ENCODE measurements at places on chromosomes 5 and 9. TPM values are rescaled to one million over a fixed set of nuclear protein-coding genes. Genes with fewer than 3 reads are reported as not detected.

DNA sequence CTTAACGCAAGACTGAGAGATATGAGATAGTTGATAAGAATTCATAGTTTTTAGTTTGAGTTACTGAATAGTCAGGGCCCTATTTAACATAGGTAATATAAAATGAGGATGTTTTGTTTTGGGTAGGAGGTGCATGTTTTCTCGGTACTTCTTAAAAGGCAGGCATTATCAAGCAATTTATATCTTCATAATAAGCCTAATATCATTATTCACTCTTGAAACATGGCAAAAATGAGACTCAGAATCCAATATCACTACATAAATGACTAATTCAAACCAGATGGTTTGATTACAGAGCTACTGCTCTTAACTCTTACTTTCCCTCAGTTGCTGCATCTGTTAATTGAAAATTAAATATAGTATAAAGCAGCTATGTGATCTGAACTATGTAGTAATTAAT is 2038.7 kb downstream of the EFNA5 start:
- no peak for DNase-seq

- no peak for DNase-seq
Measured at GRCh38 chr5:72402381-72402890, 82.3 kb downstream of the PTCD2 start.

GRCh38 chr9:5994493-5994892 is 20.9 kb downstream of the RANBP6 start:
- no peak for DNase-seq

GRCh38 chr5:54103871-54104270 is 206.5 kb downstream of the ARL15 start:
- no peak for DNase-seq

DNA sequence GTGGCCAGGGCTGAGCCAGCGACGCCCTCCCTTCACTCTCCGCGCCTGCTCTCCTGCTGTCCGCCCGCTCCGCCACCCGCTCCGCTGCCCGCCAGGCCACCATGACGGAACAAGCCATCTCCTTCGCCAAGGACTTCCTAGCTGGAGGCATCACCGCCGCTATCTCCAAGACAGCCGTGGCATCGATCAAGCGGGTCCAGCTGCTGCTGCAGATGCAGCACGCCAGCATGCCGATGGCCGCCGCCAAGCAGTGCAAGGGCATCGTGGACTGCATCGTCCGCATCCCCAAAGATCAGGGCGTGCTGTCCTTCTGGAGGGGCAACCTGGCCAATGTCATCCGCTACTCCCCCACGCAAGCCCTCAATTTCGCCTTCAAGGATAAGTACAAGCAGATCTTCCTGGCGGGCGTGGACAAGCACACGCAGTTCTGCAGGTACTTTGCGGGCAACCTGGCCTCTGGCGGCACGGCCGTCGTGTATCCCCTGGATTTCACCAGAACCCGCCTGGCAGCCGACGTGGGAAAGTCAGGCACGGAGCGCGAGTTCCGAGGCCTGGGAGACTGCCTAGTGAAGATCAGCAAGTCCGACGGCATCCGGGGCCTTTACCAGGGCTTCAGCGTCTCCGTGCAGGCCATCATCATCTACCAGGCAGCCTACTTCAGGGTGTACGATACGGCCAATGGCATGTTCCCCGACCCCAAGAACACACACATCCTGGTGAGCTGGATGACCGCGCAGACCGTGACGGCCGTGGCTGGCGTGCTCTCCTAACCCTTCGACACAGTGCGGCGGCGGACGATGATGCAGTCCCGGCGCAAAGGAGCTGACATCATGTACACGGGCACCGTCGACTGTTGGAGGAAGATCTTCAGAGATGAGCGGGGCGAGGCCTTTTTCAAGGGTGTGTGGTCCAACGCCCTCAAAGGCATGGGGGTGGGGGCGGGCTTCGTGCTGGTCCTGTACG is 1130.4 kb upstream of the ACO1 start:
- DNase-seq, result no peak

Gene LARP1
- total RNA-seq, result 37.9 TPM
